AG09319 (cell line): ENCODE measurements at places on chromosomes 4 and X.

- no peak for DNase-seq
Observed at GRCh38 chr4:52071791-52072546, 20.9 kb downstream of the SPATA18 start.

DNA sequence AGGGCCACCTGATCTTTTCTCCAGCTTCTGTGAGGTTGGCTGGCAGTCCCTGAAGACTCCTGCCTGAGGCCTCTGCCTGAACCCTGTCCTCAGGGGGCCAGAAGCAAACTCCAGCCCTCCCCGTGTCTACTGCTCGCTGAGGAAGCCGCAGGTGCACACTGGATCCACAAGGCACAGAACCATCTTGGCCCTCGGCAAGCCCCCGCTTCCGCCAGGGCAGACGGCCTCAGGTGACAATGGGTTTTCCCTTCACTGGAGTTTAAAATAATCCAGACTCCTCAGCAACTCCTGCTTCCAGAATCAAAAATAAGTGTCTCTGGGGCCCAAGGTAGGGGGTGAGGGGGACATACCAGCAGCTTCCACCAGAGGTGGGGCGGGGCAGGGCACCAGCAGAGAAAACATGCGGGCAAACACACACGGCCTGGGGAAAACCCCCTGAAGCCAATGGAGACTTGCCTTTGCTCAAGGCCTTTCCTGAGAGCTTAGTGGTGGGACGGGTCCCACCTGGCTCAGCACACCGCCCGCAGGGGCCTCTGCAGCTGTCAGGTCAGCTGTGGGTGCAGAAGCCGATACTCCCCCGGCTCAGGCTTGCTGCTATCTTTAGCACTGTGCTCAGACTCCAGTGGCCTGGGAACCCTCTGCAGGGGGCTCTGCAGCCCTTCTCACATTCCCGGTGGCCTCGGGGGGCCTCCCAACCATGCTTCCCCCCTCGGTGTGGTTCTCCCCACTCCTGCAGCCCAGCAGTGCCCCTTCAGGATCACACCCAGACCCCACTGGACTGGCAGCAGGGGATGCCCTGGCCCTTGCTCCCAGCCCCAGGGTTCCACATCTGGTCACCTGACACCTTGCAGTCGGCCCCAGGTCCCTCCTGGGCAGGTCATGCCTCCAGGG, 1.9 kb downstream of the MYL5 start:
- no peak for DNase-seq

- DNase-seq, result no peak
Observed at GRCh38 chrX:66110112-66110511, 53.9 kb upstream of the HEPH start.

DNA sequence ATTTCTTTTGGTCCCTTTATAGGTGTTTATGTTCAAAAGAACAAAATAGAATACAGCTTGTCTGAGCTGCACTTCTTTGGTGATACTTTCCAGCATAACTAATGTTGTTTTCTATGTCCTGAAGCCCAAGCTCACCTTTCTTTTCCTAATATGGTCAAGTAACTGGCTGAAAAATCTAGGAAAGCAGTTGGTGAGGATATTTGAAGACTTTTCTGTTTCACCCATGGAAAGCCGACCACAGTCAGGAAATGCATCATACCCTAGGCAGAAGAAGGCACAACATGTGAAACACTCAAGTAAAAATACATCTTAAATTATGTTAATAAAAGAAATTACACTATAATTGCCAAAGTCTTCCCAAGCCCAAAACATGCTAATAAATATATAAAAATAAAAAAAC, 337.0 kb downstream of the PDGFC start:
- no peak for DNase-seq

- no peak for DNase-seq
Observed at GRCh38 chrX:149003863-149004660, 501.0 kb downstream of the IDS start.

- DNase-seq, result no peak
Observed at GRCh38 chrX:154452823-154453222, 5.3 kb upstream of the PLXNA3 start.

DNA sequence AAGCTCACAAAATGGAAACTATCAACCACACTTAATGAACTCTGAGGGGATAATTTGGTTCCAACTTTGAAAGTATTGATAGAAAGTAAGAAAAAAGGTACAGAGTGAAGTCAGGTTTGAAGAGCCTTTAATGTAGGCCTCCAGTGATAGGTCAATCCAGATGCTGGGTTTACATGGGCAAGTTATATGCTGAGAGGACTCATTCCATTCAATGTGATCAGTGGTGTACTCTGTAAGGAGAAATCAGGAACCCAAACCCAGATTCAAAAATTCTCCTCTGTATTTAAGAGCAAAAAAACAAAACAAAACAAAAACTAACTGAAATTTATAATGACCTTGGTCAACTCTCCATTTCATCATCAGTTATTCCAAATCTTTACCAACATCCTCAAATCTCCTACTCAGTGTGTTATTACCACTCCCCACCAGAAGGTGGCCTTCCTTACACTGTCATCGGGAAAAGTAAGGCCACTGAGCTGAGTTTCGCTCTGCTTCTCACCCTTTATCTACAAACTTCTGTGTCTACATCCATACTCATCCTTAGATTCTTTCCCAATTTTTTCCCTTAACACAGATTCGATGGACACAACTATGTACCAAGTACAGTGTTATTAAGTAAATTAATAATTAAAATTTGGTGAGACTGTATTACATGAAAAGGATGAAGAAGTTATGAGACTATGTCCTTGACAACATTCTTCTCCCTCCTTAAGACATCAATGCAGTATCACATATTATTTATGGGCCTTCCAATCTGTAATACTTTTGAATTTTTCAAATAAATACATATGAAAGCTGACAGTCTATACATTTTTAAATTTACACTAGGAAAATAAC, 88.3 kb downstream of the ZAR1 start:
- DNase-seq, result peak; percentile 56

GRCh38 chrX:63934791-63935190, 149.8 kb upstream of the ARHGEF9 start:
- DNase-seq, result no peak

DNA sequence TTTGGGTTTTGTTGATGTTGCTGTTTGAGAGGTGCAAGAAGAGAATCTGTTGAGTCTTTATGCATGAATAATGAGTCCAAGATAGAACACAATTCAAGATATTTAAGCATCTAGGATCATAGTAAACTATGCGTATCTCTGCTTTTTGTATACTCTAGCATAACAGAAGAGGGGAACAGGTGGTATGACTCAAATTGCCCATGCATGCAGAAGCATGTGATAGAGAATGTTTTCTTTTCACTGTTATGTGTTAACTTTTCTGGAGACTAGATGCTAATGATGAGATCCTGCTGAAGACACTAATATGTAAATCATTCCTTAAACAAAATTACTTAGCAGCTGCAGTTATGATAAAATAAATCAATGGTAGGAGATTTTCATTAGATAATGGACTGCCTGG, 165.3 kb upstream of the FTHL17 start:
- DNase-seq, result no peak

GRCh38 chrX:1435241-1435895, 17.3 kb downstream of the ASMTL start:
- no peak for DNase-seq

DNA sequence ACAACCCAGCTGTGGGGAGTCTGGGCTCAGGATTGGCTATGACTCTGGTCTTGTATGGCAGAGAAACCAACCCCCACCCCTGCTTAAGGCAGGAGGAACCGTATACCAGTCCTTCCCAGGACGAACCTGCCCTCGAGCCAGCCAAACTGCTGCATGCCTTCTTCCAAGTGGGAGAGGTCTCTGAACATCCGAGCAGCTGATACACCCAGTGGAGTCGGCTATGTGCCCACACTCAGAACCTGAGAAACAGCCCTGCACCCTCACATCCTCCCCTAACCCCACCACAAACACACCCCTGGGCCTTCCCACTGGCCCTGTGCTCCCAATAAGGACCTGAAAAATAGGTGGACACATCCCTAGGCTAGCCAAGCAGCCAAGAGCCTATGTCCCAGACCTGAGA, 21.8 kb downstream of the C4orf33 start:
- DNase-seq, result no peak

- no peak for DNase-seq
Observed at GRCh38 chr4:84063619-84064018, 435.5 kb downstream of the NKX6-1 start.

DNA sequence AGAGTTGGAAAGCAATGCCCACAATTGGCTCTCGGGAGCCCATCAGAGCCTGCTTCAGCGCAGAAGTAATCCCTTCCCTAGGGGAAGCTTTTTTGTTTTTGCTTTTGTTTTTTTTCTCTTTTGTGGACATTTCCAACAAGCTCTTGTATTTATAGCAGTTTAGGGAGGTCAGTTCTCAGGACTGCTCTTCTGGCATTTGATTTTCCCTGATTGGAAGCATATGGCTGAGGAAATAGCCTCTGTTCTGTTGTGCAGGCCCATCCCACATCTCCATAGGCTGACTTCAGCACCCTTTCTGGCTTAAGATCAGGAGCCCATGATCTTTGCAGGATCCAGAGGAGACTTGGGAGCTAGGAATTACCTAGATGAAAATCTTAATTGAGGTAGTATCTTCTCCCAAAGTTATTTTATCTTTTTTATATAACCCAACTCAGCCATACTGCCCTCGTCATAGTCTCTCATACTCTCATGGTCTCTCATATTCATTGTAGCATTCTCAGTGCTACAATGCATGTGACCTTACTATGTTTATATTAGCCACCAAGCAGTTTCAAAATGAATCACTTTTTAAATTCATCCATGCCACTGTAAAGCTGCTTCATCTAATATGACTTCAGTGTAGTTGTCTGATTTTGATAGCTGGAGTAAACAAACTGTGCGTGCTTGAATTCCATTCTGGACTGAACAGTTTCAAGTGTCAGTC, 16.7 kb downstream of the PAGE4 start:
- DNase-seq, result no peak

DNA sequence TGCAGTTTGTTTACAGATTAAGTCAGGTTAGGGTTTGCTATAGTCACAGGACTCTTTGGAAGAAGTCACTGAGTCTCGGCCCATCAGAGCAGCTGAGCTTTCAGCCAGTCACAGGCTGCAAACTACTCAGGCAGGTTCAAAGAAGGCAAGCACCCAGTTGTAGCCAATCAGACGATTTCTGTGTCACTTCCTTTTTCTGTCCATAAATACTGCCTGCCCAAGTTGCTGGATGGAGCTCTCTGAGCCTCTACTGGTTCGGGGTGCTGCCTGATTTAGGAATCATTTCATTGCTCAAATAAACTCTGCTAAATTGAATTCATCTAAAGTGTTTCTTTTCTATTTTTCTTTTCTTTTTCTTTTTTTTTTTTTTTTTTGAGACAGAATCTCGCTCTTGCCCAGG, 7.3 kb upstream of the SH3BP2 start:
- DNase-seq, result no peak

- no peak for DNase-seq
Observed at GRCh38 chrX:63526863-63527262, 175.7 kb upstream of the SPIN4 start.

GRCh38 chr4:132269303-132269990, 879.6 kb upstream of the PCDH10 start:
- DNase-seq, result no peak

DNA sequence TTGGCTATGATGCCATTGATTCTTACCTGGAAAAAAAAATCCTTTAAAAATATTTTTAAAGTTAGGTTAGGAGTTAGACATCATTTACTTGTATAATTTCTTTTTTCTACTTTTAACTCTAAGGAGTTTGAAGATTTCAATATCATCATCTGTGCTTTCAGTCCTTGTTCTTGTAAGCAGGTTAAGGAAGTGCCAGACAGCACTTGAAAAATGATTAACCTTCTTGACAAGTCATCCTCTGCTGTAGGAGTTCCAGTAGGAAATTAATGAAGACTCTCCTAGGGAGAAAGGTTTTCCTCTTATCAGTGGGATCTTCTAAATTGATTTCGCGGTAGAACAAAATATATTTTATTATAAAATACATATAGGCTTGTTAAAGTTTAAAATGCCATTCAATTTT, 29.1 kb upstream of the ANAPC4 start:
- no peak for DNase-seq

DNA sequence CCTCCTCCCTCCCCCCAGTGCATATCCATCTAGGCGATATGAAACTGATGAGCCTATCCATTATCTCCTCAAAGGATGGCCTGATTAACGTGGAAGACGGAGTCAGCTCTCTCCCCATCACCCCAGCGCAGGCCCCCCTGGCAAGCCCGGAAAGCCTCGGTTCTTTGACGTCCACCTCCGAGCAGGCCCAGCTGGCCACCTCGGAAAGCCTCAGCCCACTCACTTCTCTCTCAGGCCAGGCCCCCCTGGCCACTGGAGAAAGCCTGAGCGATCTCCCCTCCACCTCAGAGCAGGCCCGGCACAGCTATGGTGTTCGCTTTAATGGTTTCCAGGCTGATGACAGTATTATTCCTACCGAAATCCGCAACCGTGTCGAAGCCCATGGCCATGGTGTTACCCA, 14.8 kb downstream of the GABRQ start:
- DNase-seq, result no peak

DNA sequence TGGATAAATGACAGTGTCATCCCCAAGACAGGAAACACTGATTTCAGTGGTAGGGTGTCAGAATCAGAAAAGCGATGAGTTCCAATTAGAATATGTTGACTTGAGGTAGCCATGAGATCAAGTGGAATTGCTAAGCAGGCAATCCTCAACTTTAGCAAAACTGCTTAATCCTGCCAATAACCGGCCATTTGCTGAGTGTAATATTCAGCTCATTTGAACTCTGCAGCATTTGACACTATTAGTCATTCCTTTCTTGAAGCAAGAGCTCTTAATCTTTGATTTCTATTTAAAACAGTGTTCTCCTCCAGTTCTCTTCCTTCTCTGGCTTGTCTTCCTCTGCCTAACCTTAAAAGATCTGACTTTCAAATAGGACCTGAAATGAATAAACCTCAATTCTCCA, 68.7 kb upstream of the DCLK2 start:
- no peak for DNase-seq

DNA sequence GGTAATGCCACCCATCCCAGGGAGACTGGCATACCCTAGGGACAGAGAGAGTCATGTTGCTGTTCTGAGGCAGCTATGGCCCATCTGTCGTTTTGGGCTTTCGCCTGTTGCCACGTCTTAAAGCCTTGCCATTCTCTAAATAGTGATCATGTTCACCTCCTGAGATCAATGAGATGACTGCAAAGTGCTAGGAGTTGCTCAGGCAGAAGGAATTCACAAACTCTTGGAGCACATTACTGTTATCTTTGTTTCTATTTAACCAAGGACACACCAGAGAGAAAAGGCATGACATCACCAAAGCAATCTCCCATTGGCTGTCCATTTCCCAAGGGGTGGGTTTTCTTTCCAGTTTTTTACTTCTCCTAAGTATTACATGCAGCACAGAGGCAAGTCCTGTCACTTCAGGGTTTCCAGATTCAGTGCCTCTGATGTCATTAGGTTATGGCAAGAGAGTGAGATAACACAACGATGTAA, 37.1 kb upstream of the SETD7 start:
- no peak for DNase-seq

DNA sequence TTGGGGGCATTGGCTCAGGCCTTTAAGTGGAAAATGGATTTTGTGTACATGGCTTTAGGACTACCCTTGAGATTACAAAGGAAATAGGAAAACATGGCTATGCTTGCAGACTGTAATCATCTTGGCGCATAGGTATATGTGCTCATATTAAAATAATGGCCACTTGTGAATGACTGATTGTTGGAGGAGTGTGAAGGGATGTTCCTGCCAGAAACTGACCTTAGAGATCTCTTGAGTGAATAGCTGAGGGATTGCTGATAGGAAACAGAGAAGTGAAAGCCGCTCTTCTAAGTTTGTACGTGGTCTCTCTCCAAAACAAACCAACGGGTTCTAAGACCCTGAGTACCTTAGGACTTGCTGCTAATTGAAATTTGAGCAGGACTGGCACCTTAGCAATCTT, 186.0 kb downstream of the MGST2 start:
- DNase-seq, result no peak

GRCh38 chr4:14513471-14513870, 488.8 kb upstream of the CPEB2 start:
- DNase-seq, result no peak

- no peak for DNase-seq
Observed at GRCh38 chr4:7078025-7078424, 10.2 kb upstream of the GRPEL1 start.
